ENCODE measurements at places on chromosomes 11 and 22.

- peak; percentile 51 for DNase-seq
Observed at GRCh38 chr11:72721689-72722049, 30.5 kb downstream of the ARAP1 start.

DNA sequence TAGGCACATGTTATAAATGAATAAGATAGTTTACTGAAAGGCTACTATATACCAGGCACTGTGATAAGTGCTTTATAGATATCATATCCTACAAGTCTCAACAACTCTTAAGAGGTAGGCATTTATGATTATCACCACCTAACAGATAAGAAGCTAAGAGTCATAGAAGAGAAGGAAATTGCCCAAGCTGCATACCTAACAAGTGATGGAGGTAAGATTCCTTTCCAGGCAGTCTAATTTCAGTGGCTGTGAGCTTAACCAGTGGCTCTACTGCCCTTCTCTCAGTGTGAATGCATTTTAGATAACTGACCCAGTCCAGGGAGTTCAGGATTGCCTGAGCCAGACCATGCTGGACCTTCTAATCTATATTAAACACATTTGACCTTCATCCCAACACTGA is 39.2 kb downstream of the HEPHL1 start:
- no peak for DNase-seq

DNA sequence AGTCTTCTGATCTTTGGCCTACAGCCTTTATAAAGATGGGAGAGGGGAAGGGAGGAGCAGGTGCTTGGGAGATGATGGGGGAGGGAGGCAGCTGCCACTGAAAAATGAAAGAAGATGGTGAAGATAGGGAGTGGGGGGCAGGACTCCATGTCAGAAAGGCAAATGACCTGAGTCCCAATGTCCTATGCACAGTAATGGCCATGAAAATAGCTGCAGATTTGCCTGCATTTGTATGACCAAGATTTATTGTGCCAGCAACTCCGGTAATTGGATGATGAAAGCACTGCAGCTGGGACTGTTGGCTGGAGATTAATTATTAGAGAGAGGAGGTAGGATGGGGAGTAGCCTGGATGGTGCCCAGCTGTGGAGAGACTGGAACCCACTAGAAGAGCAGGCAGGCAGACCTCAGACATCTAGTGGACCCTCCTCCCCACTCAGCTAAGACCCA is 36.1 kb downstream of the NEU3 start:
- DNase-seq: no peak

DNA sequence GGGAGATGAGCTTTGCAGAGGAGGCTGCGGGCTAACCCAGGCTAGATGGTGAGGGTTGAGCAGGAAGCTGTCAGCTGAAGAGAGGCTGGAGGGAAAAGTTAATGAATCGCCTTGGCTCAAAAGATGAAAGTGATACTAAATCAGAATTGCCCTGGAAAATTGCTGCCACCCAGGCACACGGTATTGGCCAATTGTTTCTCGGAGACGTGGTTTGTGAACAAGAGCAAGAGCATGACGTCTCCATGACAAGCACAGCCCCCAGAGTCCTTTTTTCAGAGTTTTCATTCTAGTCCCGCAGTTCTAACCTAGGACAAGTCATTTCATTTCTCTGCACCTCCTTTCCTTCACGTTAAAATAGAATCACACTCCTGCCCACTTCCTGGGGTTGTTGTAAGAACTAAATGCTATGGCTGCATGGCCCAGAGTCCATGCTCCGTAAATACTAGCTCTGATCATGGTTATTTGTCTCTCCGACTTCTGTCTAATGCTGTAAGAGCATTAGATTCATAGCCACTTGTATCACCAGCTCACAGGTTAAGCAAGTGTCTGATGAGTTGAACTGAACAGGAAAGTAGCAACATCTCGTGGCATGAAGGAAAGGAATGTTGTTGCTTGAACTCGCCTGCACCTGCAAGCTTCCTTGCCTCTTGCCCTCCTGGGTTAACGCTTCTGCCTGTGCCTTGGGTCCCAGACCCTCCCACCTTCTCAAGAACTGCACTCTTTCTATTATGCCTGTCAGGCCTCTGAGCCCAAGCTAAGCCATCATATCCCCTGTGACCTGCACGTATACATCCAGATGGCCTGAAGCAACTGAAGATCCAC is 33.8 kb upstream of the NUP50 start:
- no peak for DNase-seq

GRCh38 chr22:19455585-19456370 is 8.3 kb upstream of the C22orf39 start:
- DNase-seq: no peak

DNA sequence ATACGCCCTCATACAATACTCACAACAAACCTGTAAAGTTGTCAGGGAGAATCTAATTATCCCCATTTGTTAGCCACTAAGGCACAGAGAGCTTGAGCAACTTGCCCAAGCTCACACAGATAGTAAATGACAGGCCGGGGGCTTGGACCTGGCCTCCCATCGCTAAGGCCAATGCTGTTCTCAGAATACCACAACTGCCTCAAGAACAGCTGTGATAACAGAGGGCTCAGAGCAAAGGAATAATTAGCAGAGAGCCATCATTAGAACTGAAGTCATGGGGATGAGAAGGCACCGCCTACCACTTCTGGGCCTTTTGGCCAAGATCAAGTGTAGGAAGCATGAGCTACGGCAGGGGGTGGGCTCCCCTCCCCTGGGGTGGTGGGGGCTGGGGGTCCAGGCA is 98.6 kb downstream of the FEZ1 start:
- DNase-seq: no peak

DNA sequence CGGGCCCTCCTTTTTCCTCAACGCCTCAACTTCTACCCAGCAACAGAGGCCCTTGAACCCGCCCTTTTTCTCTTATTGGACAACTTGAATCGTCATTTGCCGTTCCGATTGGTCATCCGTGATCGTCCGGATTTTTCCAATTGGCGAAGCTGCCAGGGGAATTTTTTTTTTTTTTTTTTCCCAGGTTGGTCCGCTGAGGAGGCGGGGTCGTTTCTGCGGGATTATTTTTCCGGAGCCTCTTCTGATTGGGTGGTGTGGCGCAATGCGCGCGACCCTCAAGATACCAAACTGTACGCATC is 465 bp upstream of the TTC9C start:
- DNase-seq: peak; percentile 96

DNA sequence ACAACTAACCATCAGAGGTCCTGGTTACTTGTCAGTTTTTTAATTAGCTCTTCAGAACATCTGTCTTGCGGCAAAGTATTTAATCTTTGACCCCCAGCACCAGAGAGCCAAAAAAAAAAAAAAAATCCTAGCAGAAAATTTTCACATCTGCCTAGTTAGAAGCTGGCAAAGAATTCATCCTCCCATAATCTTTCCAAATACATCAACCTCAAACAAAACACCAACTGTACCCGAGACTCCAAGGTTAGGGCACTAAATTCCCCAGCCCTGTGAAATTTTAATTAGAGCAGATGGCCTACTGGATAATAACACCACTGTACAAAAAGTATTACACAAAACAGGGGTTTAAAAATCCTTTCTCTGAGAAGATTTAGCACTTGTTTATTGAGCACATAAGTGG is 55.7 kb downstream of the RAB38 start:
- DNase-seq: no peak

GRCh38 chr11:125165111-125165842 is 726 bp downstream of the PKNOX2 start:
- DNase-seq: no peak

- DNase-seq: no peak
Observed at GRCh38 chr11:60872961-60873524, 5.7 kb downstream of the ZP1 start.

- DNase-seq: peak; percentile 87
Observed at GRCh38 chr11:68632802-68633201, 51.5 kb upstream of the GAL start.

DNA sequence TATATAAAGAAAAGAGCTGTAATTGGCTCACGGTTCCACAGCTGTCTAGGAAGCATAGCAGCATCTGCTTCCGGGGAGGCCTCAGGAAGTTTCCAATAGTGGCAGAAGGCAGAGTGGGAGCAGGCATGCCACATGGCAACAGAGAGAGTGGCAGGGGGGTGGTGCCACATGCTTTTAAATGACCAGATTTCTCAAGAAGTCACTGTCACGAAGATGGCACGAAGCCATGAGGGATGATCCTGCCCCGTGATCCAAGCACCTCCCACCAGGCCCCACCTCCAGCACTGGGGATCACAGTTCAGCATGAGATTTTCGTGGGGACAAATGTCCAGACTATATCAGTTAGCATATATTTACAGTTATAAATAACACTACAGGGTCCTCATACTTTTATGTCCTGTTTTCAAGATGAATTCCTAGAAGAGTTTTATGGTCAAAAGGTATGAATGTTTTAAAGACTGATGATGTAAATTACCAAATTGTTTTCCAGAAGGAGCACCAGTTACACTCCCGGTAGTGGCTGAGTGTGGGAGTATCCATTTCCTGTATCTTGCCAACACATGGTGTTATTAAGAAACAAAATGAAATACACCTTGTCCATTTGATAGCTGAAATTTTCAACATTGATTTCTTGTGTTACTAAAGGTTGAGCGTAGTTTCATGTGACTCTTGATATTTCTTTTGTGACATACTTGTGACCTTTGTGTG is 19.2 kb downstream of the FAM118A start:
- DNase-seq: no peak

- no peak for DNase-seq
Observed at GRCh38 chr11:91664521-91664920, 560.1 kb upstream of the FAT3 start.

DNA sequence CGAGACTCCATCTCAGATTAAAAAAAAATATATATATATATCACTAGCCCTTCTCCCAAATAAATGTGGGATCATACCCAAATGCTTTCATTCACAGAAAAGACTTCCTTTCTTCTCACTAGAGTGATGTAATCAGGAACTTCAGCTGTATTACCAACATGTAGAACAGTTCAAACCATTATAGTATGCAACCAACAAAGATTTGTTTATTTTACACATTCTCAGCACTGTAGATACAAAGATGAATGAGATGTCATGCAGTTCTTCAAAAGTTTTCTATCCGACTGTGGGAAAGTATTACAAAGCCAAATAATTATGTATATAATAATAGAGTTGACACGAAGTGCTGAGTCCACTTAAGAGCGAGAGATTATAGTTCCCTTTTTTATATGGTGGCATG is 22.2 kb upstream of the ZNF143 start:
- no peak for DNase-seq

GRCh38 chr11:101061606-101062005 is 68.0 kb downstream of the PGR start:
- no peak for DNase-seq

DNA sequence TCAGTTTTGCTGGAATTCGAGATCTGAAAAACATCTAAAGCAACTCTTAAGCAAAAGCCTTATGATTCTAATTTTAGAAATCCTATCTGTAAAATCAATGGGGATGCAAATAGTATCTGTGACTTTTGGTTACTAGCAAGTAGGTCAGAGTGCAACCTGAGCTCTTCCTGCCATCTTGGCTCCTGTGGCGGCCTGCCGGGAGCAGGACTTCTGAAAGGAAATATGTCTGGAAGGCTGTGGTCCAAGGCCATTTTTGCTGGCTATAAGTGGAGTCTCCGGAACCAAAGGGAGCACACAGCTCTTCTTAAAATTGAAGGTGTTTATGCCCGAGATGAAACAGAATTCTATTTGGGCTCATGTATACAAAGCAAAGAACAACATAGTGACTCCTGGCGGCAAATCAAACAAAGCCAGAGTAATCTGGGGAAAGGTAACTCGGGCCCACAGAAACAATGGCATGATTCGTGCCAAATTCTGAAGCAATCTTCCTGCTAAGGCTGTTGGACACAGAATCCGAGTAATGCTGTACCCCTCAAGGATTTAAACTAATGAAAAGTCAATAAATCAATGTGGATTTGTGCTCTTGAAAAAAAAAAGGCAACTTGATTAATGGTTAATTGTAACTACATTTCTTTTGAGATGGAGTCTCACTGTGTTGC is 1.7 kb downstream of the SAMM50 start:
- no peak for DNase-seq

DNA sequence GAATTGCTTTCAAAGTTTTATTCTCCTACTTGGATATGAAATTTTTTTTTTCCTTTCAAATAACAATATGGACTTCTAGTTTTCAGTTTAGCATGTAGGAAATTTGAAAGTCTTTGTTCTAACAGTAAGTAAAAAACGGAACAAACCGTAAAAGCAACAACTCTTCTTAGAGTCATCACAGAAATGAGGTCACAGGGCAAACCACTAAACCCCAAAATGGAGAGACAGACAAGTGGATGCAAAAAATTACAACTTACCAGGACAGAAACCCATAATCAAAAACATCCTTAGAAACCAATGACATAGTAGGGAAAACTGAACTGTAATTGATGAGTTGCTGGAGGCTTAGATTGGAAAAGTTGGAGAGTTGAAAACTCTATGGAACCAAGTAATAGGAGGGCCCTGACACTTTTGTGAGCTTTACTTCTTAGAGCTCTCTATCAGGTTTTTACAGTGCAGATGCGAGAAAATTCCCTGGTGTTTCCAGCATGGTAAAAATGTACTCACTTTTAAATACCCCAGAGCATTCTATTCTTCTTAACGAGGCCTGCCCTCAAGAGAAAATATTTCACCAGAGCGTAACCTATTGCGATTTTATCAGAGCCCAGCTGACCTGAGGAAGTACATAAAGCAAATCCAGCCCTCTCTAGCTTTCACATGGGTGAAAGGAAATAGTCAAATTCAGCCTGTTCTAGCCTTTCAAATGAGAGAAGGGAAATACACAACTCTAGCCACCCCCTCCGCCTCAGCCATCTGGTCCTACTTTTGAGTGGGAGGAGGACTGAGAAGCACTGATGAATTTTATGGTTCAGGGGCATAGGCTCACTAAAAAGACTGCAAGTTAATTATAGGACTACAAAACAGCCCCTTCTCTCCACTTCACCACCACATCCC is 39.1 kb downstream of the CASP12 start:
- no peak for DNase-seq

GRCh38 chr11:128195057-128195751 is 392.2 kb downstream of the ETS1 start:
- DNase-seq: peak; percentile 96

DNA sequence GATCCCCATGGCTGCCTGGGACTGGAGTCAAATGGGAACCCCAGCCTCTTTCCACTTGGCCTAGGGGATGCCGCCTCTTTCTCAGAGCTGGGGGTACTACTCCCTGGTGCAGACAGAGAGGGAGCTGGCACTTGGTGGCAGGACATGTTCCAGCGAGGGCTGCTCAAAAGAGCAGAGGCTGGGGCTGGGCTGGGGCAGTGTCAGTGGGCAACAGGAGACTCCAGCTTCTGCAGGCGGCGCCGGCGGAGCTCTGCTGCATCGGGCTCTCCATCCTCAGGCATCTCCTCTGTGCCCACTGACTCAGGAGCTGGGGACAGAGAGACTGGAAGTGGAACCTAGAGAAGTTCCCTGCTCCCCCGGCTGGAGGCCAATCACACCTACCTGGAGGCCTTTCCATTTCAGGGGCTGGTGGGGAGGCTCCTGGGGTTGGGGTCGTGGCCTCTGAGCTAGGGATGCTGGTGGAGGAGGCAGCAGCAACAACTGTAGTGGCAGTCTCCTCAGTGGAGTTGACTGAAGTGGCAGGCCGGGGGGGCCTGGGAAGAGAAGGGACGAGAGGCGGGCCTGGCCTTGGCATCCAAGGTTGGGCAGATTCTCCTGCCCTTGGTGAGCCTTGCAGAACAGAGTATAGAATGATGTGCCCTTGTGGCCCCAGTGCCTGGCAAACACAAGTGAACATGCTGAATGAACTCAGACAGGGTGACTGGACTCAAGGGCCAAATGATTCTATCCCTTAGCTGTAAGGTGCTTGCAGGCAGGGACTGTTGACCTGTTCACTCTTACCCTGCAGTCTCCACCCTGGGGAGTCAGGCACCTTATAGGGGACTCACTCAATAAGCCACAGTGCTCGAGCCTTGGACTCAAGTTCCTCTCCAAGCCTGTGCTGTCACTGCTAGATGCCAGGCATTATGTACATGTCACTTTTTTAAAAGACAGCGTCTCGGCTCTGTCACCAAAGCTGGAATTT is 5.9 kb downstream of the SYVN1 start:
- no peak for DNase-seq

Measured in Kasumi-1 (cell line).